ENCODE measurements at places on chromosomes 5 and 9.

- DNase-seq, result no peak
These were observed 93.3 kb downstream of the RAPGEF6 start for GRCh38 chr5:131541762-131542161.

- DNase-seq, result no peak
These were observed 208.4 kb downstream of the CD180 start for GRCh38 chr5:66987949-66988838.

DNA sequence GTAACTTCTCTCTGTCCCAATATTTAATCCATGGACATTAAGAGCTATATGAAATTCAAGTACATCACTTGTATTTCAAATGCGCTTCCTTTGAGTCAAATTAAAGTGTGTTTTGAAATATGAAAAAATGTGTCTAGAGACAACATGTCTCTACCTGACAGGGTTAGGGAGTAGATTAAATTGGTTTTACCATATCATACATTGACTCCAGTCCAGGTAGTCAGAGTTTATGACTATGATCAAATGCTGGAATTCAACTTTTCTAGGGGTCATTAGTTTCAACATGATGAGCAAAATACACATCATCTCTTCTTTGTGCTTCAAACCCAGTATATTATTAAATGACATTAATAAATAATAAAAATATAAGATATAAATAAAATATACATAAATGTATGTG lies 259.2 kb downstream of the CDH10 start:
- no peak for DNase-seq

- DNase-seq, result no peak
These were observed 37.9 kb downstream of the ERGIC1 start for GRCh38 chr5:172871982-172872381.
